Stimulated activated CD4-positive, alpha-beta T cell treated with anti-CD3 and anti-CD28 coated beads, TNF-alpha, amount 100 ng/mL, for 48 hours (primary cell): ENCODE measurements at places on chromosomes 7 and 10.

DNA sequence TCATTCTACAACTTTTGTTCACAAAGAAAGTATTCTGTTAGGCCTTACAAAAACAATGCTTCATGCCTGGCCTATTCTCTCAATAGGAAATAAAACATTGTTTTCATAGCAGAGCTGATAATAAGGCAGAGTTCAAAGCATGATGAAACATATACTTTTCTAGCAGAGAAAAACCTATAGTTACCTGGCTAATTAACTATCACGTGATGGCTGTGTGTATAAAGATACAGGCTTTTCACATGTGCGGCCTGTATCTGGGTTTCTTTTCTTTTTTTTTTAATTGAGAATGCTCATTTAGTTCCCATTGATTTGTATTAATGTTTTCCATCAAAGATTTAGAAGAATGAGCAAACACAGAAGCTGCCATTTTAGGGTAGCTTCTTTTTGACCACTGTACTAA lies 51.7 kb downstream of the ARID5B start:
- DNase-seq: no peak

- no peak for DNase-seq
Observed at GRCh38 chr7:90276033-90276728, 31.2 kb downstream of the CFAP69 start.

DNA sequence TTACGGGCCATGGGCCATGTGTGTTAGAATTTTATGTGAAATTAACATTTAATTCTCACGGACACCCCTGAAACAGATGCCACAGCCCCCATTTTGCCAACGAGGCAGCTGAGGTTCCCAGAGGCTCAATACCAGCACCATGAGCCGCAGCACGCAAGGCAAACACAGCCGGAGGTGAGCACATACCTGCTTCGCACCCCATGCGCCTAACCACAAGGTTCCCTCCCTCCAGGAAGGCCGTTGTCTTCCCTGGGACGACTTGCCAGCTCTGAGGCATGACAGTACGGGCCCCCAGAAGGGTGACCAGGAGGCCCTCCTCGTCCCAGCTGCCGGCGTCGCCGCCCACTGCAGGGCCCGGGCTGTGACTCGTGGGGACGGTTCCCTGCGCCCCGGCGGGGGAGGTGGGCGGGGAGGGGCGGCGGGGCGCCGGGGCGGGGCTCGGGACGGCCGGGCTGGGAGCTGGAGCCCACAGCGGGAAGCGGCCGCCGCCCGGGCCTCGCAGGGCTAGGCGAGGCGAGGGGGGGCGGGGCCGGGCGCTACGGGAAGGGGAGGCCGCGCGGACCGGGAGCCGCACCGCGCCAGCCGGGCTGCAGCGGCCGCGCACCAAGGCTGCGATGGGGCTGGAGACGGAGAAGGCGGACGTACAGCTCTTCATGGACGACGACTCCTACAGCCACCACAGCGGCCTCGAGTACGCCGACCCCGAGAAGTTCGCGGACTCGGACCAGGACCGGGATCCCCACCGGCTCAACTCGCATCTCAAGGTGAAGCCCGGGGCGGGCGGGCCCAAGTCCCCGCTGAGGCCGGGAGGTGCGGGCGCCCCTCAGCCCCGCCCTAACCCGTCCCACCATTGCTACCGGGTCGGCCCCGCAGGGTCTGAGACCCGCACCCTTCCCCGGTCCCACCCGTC lies at the start of gene CAV2:
Gene CAV2 (plus strand): TSS at position 571 of the 910 bp plus-strand sequence. CDS start 44 bp downstream, at position 615.
- no peak for DNase-seq

- DNase-seq: no peak
Observed at GRCh38 chr10:47450442-47450841, 33.5 kb downstream of the ANXA8 start.

DNA sequence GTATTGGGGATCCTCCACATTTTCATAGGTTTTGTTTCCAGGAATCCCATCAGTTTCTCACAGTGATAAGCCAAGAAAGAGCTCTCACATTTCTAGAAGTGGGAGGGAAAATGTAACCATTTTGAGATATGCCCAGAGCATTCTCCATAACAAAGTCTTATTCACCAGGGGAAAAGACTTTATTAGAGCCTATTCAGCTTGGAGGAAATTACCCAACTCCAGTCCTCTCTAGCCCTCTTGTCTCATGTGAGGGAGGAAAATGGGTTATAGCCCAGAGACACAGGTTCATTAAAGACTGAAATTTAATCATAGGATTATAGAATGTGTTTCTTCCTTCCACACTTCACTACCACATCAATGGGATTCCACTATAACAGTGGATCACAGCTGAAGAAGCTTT lies 61.6 kb upstream of the DYNC1I1 start:
- no peak for DNase-seq

GRCh38 chr7:87511510-87511909 lies 36.0 kb upstream of the ABCB4 start:
- no peak for DNase-seq

- no peak for DNase-seq
Observed at GRCh38 chr7:106064771-106065574, 47.1 kb downstream of the SYPL1 start.

GRCh38 chr7:40000734-40001315 lies 50.8 kb downstream of the CDK13 start:
- DNase-seq: no peak

- no peak for DNase-seq
Observed at GRCh38 chr10:4453276-4453675, 372.7 kb upstream of the AKR1E2 start.

DNA sequence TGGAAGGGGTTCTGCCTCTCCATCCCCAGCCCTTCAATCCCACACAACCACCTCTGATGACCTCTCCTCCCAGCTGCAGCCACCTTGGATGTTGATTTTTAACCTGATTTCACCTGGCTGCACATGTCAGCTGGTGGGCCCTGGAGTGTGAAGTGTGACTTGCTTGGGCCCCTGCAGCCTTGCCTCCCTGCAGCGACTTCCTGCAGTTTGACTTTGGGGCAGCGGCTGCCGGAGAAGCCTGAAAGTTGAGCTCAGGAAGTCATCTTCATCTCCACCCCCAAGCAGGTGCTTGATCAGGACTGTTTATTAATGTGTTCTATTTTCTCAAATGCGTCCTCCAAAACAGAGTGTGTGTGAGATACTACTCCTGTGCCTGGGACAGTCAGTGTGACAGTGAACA lies 675.2 kb upstream of the GALNT17 start:
- no peak for DNase-seq

DNA sequence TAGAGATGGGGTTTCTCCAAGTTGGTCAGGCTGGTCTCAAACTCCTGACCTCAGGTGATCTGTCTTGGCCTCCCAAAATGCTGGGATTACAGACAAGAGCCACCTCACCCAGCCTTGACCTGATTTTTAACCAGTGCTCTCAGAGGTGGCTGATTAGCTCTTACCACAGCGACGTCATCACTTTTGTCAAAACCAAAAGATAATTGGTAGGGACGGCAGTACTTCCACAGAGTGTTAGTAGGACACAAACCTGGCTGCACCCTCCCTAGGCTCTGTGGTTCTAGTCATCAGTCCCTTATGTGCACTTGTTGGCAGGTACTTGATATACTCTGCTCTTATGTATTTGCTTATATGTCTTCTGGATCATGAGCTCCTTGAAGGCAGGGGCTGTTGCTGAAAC lies 74.0 kb downstream of the GPR141 start:
- no peak for DNase-seq

GRCh38 chr10:113499806-113500205 lies 53.0 kb upstream of the HABP2 start:
- DNase-seq: no peak

DNA sequence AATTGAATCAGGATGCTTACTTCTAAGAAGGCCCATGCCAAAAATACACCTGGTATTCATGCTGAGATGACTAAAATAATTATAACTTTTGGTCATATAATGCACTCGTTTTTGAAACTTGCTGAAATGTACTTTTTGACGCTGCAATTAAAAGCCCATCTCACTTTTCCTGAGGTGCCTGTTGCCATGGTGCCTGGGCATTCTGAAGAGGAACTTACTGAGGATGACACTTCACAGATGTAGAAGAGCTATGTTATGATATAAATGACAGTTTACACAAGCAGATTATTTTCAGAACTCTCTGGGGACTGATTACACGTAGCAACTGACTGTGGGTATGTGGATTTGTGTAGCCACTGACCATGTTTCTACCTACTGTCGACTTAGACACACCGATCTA lies 182.4 kb downstream of the TPK1 start:
- no peak for DNase-seq

DNA sequence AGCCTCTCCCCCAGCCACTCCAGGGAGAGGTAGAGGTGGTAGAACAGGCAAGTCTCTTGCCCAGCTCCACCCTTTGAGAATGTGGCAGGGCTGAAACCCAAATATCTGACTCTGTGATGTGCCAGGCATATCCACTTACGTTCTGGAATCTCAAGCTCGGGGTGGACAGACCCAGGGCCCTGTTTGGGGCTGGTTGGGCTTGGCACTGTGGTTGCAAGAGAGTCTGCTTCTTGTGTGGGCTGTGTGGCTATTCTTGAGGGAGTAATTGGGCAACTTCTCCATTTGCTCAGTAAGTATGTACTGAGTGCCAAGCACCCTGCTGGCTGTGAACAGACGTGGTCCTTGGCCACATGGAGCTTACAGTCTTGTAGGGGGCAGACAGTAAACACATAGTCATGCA lies 4.7 kb downstream of the UBTD1 start:
- no peak for DNase-seq

GRCh38 chr7:13293264-13294002 lies 606.0 kb downstream of the ARL4A start:
- DNase-seq: no peak

- no peak for DNase-seq
Observed at GRCh38 chr7:7051206-7051877, 131.0 kb upstream of the C1GALT1 start.

- no peak for DNase-seq
Observed at GRCh38 chr10:106540645-106541044, 623.9 kb downstream of the SORCS1 start.
